Natural killer cell (primary cell): ENCODE measurements at places on chromosomes 1 and 21. TPM values are rescaled to one million over a fixed set of nuclear protein-coding genes. Genes with fewer than 3 reads are reported as not detected.

DNA sequence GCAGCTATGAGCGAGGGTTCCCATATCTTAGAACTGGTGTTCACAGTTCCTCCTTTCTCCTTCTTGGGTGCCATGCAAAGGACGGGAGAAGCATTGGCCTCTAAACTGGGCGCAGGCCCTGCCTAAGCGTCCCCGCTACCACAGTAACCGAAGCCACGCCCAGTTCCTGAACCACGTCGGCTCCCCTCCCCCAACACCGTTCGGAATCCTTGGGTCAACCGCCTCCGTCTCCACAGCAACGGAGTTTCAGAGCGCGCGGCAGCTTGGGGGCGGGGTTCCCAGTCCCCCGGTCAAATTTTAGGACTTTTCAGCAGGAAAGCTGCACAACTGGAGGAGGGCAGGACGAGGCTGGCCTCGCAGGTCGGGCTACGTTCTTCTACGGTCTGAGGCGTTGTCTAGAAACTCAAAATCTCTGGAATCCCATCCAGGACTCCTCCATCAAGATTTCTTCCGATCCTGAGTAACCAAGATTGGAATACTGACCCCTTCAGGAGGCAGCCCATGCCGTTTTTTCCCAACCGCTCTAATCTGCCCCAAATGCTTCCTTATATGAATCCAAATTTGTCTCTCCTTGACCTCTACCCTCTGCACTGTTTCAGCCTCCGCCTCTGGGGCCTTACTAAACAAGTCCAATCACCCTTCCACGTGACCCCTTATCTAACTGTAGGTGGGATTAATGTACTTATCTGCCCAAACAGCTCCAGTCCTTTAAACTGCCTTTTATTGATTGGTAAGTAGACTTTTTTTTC is at the start of gene SPAG17:
SPAG17 (minus strand) TSS at position 145 of the 749 bp plus-strand sequence; CDS start at position 74, 71 bp downstream.
- H3K4me3 ChIP-seq, result no peak within 1 kb of the TSS
- DNase-seq, result no peak
- H3K4me1 ChIP-seq, result peaks cover 6% of the 10 kb centered on the region
- H3K36me3 ChIP-seq, result no peaks in the 10 kb centered on the region
- H3K27me3 ChIP-seq, result no peaks in the 10 kb centered on the region
- no peak within 1 kb of the TSS for H3K27ac ChIP-seq

- DNase-seq, result no peak
- no peaks in the 10 kb centered on the region for H3K4me1 ChIP-seq
- H3K27ac ChIP-seq, result no peak overlapping the region
- no peaks in the 10 kb centered on the region for H3K36me3 ChIP-seq
- no peak overlapping the region for H3K4me3 ChIP-seq
These were observed 12.7 kb downstream of the TNNT2 start for GRCh38 chr1:201364808-201365105.

- H3K36me3 ChIP-seq, result no peaks in the 10 kb centered on the region
- no peak overlapping the region for H3K27ac ChIP-seq
- H3K27me3 ChIP-seq, result peaks cover 2% of the 10 kb centered on the region
- H3K4me1 ChIP-seq, result peaks cover 5% of the 10 kb centered on the region
- DNase-seq, result no peak
- no peak overlapping the region for H3K4me3 ChIP-seq
These were observed 146.4 kb downstream of the GREM2 start for GRCh38 chr1:240465531-240465940.

DNA sequence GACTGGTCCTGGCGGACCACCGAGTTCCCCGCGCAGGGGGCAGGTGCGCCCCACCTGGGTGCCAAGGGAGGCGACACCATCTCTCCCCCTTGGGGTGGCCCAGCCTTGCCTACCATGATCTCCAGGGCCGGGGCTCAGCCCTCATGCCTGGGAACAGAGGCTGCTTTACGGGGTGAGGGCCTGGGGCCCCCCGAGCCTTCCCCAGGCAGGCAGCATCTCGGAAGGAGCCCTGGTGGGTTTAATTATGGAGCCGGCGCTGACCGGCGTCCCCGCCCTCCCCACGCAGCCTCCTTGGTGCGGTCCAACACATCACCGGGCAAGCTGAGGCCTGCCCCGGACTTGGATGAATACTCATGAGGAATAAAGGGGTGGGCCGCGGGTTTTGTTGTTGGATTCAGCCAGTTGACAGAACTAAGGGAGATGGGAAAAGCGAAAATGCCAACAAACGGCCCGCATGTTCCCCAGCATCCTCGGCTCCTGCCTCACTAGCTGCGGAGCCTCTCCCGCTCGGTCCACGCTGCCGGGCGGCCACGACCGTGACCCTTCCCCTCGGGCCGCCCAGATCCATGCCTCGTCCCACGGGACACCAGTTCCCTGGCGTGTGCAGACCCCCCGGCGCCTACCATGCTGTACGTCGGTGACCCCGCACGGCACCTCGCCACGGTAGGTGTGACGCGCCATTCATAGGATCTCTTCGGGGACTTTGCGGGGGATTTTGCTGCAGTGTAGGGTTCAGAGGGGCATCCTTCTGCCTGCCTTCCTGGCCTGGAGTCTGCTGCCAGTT is 38.2 kb downstream of the TP73 start:
- H3K4me1 ChIP-seq, result no peaks in the 10 kb centered on the region
- H3K4me3 ChIP-seq, result no peak overlapping the region
- DNase-seq, result no peak
- no peak overlapping the region for H3K27ac ChIP-seq

DNA sequence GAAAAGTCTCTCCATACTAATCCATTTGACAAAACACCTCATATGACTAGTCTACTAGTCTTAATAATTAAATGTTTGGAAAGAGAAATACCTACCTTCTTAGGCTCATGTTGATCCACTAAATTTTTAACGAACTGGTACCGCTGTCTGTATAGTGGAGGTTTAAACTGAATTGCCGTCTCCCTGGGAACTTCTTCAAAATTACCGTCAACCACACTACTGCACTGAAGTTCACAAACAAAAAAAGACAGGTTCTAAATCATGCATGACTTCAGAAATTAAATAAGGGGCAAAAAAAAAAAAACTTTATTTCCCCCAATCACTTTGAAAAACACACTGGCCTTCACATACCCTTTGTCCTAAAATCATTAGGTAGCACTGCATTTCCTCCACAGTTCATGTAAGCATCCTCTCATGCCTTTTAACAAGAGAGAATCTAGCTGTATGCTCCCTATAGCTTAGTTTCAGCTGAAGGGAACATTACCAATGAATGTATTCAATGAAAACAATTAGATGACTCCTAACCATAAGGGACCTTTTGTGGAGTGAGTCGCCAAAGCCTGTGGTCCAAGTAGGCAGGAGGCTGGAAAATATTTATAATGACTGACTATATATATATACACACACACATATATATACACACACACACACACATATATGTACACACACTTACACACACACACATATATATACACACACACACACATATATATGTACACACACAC is 3.4 kb downstream of the HENMT1 start:
- no peak overlapping the region for H3K4me3 ChIP-seq
- no peak for DNase-seq
- no peak overlapping the region for H3K27ac ChIP-seq
- no peaks in the 10 kb centered on the region for H3K27me3 ChIP-seq
- peaks cover 26% of the 10 kb centered on the region for H3K4me1 ChIP-seq

DNA sequence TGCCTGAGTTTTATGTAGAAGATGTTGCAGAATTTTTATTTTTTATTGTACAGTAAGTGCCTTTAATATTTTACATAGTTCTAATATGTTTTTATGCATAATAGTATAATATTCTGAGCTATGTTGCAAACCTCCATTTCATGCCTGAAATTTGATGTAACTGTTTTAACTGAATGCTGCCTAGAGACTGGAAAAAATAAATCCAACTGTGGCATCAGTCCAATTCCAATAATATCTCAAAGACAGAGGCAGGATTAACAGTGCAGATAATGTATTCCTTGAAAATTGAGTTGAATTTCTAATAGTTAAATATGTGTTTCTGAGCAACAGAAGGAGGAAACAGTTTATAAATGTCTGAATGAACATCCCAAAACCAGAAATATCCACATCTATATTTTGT is 61.1 kb upstream of the KIF1B start:
- H3K36me3 ChIP-seq, result peaks cover 22% of the 10 kb centered on the region
- H3K27ac ChIP-seq, result no peak overlapping the region
- no peak for DNase-seq
- no peaks in the 10 kb centered on the region for H3K4me1 ChIP-seq
- no peaks in the 10 kb centered on the region for H3K27me3 ChIP-seq

DNA sequence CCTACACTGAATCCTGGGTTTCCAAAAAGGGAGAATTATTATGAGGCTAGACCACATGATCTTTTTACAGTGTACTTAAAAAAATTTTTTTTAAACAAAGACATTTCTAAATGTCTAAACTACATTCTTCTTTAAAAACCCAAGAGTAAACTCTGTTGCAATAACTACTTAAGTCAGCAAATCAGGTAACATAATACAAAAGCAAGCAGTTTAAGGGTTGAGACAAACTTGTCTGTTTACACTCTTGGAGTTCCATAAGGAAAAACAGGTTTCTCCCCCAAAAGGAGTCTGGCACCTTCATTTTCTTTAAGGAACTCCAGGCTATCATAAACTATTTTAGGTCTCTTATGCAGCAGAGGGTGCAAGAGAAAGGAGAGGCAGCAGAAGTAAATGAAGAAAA is 12.5 kb upstream of the ANKRD45 start:
- H3K36me3 ChIP-seq, result no peaks in the 10 kb centered on the region
- no peak for DNase-seq
- H3K4me1 ChIP-seq, result no peaks in the 10 kb centered on the region

- no peak overlapping the region for H3K4me3 ChIP-seq
- H3K27ac ChIP-seq, result no peak overlapping the region
- no peaks in the 10 kb centered on the region for H3K36me3 ChIP-seq
These were observed 2065.2 kb downstream of the MRPL39 start for GRCh38 chr21:23542097-23542496.

DNA sequence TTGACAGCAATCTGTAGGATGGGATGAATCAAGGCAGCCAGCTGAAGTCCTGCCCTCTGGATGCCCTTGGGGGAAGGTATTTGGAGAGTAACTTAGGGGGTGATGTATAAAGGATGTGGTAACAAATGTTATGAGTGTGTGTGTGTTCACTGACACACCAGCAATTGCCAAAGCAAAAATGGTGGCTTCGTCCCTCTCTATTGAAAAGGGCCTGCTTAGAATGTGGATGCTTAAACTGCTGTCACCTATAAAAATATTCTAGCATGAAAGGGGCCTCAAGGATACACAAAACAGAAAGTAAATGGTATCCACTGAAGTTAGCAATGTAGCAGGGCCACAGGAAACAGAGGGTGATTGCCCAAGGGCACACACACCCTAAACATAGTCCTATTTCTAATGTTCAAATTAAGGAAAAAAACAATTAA is 15.1 kb upstream of the AIM2 start:
- no peak overlapping the region for H3K4me3 ChIP-seq
- H3K27ac ChIP-seq, result peak overlapping the region; percentile 22
- no peak for DNase-seq
- no peaks in the 10 kb centered on the region for H3K27me3 ChIP-seq
- H3K4me1 ChIP-seq, result peaks cover 11% of the 10 kb centered on the region

- no peak overlapping the region for H3K27ac ChIP-seq
- H3K4me1 ChIP-seq, result no peaks in the 10 kb centered on the region
- DNase-seq, result no peak
- no peaks in the 10 kb centered on the region for H3K36me3 ChIP-seq
- no peak overlapping the region for H3K4me3 ChIP-seq
- H3K27me3 ChIP-seq, result no peaks in the 10 kb centered on the region
These were observed 62.7 kb downstream of the CASZ1 start for GRCh38 chr1:10733474-10734366.

DNA sequence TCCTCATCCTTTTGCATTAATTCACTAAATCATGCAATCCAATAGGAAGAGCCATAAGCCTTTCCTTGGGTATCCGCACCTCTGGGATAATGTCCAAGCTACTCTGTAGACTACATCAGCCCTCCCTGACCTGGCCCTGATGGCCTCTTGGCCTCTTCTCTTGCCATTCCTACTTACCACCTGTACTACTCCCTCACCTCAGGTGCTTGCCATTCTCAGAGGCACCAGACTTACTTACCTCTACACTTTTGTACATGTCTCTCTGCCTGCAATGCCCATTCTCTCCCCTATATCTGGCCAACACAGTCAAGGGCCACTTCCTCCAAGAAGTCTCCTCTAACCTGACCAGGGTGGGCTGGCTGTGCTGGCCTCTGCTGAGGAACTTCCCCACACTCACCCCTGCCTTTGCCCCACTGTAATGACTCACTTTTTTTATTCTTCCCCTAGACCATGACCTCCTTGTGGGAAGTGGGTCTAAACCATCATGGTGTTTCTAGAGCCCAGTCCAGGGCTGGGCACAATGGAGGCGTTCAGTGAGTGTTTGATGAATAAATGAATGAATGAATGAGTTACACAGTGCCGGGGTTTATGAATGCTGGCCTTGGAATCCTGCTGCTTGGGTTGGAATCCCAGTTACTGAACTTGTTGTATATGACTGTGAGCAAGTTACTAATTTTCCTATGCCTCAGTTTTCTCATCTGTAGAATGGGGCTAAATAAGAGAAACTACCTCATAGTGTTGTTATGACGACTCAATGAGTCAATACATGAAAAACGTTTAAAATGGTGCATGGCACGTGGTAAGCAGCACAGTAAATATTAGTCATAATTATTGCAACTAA is 179.8 kb downstream of the FOXD2 start:
- H3K4me1 ChIP-seq, result no peaks in the 10 kb centered on the region
- no peaks in the 10 kb centered on the region for H3K27me3 ChIP-seq
- no peaks in the 10 kb centered on the region for H3K36me3 ChIP-seq
- H3K4me3 ChIP-seq, result no peak overlapping the region
- H3K27ac ChIP-seq, result no peak overlapping the region

- no peak overlapping the region for H3K27ac ChIP-seq
- no peaks in the 10 kb centered on the region for H3K36me3 ChIP-seq
- no peak overlapping the region for H3K4me3 ChIP-seq
- no peak for DNase-seq
- H3K27me3 ChIP-seq, result no peaks in the 10 kb centered on the region
- H3K4me1 ChIP-seq, result peaks cover 26% of the 10 kb centered on the region
These were observed 12.4 kb upstream of the BCAR3 start for GRCh38 chr1:93694039-93694438.

DNA sequence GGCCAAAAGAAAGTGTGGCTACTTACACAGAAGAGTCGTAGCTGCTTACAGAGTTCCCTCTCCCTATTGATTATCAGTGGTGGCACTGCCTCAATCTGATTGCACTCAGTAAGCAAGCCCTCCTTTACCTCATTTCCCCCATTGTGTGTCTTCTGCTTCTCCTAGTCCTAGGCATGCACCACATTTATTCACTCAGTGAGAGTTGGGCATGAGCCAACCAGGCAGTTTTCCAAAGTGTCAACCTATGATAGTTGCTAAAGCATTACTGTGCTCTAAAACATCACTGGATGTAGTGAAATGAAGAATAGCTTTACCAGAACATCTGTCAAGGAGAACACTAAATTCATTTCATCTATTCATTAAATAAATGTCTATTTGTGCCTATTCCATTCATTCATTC is 19.3 kb downstream of the GJA5 start:
- H3K27me3 ChIP-seq, result no peaks in the 10 kb centered on the region
- no peak overlapping the region for H3K4me3 ChIP-seq
- H3K27ac ChIP-seq, result no peak overlapping the region
- no peaks in the 10 kb centered on the region for H3K36me3 ChIP-seq

Gene HSD3B2
- total RNA-seq, result not detected

Gene KCNT2
- total RNA-seq, result not detected

Gene FAM110D
- total RNA-seq, result not detected

Gene CFHR1
- total RNA-seq, result not detected

Gene TFAP2E
- 6.9 TPM for total RNA-seq

Gene GNG12
- total RNA-seq, result not detected

Gene OR2L2
- total RNA-seq, result not detected

Gene BRDT
- not detected for total RNA-seq

Gene RASSF5
- 279 TPM for total RNA-seq

Gene SLC35F3
- total RNA-seq, result not detected
